ENCODE measurements at places on chromosomes 1 and 21.

DNA sequence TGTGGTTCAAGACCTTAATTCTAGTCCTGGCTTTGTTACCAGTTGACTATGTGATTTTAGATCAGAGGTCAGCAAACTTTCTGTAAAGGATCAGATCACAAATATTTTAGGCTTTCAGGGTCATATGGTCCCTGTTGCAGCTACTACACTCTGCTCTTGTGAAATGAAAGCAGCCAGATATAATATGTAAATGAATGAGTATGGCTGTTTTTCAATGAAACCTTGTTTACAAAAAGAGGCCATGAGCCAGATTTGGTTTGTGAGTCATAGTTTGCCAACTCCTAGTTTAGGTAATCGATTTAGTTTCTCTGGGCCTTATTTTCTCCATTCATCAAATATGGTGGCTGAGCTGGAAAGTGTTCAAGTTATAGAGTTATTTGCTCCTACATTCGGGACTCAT is 346.7 kb downstream of the NUF2 start:
- no peak for DNase-seq

DNA sequence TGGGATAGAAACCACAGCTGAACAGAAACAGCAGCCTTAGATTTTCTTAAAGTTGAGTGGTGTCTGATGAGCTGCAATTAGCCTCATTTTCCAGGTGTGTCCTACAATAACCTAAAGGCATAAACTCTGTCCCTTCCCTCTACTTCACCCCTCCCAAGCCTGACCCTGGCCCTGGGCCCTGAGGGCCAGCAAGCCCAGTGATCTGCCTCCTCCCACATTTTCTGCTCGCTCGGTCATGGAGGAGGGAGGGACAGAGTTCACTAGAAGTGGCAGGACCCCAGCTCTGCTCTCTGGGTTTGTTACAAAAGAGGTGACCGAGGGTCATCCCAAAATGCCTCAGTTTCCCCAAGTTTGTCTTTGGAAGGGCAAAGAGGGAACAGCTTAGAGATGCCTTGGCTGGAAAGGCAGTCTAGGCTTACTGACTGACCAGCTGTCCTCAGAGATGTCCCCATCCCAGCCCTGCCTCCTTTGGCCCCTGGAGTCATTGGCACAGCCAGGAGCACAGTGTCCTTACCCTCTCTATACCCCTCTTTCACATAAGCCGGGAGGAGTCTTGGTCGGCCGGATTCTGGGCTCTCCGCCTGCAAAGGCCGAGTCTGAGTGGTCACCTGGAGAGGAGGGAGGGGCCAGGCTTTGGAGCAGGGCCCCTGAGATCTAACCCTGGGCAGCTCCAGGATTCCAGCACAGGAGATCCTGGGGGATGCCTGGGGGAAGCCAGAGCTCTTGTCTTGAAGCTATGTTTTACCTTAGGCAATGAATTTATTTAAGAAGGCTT is 172.7 kb downstream of the PTPRU start:
- no peak for DNase-seq

- no peak for DNase-seq
These were observed 200.0 kb downstream of the KCNK2 start for GRCh38 chr1:215282557-215282956.

DNA sequence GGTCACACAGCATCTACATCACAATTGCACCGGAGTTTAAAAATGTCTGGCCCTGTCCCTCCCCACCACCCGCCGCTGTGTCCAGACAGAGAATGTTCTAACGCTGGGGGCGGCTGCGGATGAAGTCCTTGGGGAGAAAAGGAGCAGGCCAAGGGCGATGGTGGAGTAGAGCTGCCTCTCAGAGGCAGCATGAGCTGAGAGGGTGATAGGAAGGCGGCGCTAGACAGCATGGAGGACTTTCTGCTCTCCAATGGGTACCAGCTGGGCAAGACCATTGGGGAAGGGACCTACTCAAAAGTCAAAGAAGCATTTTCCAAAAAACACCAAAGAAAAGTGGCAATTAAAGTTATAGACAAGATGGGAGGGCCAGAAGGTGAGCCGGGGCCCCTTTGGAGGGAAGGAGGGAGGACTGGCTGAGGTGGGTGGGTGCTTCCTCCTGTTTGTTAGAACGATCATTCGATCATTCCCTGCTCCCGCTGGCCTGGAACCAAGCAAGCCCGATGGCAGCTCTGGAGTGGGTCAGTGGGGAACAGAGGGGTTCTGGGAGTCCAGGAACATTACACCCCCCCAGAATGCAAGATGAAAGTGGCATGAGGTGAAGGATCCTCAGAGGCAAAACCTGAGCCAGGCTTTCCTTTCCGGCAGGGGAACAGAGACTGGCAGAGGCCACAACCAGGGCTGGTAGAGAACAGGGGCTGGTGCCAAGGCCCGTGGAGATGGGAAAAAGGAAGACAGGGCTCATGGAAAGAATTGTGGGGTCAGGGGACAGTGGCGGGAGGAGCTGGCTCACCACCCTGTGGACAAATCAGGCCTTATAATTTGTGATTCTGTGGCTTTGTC is at the start of the genes FAM229A and TSSK3:
Gene FAM229A, minus strand, starts transcription at position 12 of the 840 bp plus-strand sequence. CDS start 394 bp downstream, outside the sequence.
Gene TSSK3, plus strand, starts transcription at position 66 of the 840 bp plus-strand sequence. Its CDS starts 163 bp downstream, at position 229.
- DNase-seq, result no peak

DNA sequence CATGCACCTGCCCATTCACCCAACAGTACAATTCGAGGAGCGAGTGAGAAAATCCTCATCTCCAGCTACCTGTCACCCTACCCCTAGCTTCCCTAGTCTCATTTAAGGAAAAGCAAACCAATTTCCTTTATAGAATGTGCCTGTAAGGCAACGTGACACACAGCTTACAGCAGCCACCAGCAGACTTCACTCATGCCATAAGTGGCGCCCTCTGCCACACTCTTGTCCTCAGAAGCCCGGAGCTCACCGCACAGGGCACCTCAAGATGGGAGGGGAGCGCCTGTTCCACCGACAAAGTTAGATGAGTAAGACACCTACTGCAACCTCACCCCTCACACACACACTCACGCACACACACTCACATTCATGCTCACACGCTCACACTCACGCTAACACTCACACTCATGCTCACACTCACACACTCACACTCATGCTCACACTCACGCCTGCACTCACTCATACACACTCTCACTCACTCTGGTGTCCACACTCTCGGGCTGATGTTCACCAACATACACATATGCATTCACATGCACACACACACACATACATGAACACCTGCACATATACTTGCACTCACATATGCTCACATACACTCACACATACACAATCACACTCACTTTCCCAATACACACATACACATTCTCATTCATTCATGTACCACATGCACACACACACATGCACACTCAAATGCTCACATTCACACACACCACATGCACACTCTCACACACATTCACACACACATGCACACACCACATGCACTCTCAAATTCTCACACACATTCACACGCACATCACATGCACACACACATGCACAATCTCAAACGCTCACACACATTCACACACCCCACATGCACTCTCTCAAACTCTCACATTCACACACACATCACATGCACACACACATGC is 170.7 kb downstream of the PSMG1 start:
- no peak for DNase-seq

DNA sequence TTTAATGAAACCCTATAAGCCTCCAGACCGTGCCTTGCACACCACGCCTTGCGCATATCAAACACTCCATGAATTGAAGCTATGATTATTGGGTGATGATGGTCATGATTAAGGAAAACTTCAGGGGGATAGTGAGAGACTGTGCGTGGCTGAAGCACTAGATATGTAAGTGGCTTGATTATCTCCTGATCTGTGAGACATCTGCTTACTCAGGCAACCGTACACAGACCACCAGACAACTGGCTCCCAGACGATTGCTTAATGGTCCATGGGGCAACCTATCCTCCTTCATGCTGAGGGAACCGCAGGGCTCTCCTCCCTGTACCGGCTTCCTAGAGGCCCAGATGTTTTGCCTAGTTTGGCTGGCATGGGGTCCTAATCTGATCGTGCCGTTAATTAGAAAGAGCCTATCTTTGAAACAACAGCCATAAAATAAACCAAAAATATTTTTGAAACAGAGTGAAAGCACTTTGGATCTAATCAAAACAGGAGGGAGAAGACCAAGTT is 51.6 kb downstream of the IRF2BP2 start:
- DNase-seq, result no peak

- no peak for DNase-seq
These were observed 108.7 kb downstream of the PRDM2 start for GRCh38 chr1:13808729-13809131.

DNA sequence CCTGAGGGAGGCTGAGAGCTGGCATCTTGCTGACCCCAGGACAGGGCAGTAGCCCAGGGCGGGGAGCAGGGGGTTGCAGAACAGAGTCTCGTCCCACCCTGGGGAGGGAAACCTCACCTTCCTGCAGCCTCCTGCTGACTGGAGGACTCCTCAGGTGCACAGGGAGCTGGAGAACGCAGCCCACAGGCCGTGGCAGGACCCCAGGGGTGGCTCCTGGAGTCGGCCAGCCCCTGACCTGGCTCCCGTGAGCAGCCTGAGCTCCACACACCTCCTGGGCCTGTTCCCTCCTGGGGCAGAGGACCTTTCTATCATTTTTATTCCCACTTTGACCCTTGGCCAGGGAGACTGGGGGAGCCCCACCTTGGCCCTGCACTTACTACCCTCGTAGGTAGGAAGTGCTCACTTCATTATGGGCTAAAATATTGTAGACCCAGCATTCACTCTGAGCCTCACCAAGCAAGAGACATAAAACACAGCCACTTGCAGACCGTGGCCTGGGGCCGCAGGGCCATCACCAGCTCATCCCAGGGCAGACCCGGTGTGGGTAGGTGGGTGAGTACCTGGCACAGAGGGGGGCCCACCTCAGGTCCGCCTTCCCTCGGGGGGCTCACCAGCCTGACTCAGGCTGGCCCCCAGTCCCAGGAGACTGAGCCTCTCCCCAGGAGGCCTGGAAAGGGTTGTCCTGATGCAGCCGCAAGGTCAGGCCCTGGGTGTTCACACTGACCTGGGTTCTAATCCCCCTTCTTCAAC is 287.3 kb upstream of the VAMP3 start:
- no peak for DNase-seq

DNA sequence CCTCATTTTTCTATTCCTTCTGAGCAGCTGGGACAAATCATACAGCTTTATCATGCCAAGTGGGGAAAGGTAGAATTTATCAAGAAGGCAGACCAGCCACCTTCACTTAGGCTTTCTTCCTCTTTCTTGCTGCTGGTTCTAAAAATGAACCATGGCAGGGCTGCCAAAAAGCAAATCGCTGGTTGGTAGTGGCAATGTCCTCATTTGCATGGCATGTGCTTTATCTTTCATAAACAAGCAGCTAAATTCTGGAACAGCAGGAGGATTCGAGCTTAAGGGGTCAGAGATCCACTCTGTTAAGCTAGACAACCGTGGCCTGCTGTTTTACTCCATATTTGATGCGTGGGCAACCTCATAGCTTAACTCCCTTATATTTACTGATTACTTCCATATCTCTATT is 91.3 kb downstream of the RPE65 start:
- no peak for DNase-seq

- no peak for DNase-seq
These were observed 217.8 kb upstream of the ZRANB2 start for GRCh38 chr1:71298633-71299032.

Data from colonic mucosa (tissue), 4 donors.